ENCODE measurements at places on chromosomes 16 and 17.

DNA sequence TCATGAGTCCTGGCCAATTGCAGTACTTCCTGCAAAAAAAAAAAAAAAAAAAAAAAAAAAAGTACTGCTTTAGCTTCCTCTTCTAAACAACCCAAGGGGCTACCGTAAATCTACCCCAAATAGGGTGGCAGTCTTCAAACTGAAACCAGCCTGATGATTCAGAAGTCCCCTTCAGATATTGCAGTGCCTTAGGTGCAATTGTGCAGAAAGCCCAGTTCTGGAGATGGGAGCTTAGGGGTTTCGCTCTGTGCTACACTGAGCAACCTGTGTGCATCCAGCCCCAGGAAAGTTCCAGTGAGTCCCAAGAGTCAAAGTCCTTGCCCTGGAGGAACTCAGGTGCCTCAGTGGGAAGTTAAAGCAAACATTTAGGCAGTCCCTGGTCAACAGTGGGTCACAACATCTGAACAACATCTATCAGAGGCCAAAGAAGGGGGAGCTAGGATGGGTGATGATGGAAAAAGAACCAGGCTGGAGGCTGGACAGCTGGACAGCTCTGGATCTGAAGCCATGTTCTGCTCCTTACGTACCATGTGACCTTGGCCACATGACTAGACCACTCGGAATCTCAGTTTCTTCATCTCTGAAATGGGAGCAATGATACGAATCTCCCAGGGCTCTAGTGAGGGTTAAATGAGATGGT, 6.7 kb upstream of the CIITA start:
- DNase-seq: no peak

DNA sequence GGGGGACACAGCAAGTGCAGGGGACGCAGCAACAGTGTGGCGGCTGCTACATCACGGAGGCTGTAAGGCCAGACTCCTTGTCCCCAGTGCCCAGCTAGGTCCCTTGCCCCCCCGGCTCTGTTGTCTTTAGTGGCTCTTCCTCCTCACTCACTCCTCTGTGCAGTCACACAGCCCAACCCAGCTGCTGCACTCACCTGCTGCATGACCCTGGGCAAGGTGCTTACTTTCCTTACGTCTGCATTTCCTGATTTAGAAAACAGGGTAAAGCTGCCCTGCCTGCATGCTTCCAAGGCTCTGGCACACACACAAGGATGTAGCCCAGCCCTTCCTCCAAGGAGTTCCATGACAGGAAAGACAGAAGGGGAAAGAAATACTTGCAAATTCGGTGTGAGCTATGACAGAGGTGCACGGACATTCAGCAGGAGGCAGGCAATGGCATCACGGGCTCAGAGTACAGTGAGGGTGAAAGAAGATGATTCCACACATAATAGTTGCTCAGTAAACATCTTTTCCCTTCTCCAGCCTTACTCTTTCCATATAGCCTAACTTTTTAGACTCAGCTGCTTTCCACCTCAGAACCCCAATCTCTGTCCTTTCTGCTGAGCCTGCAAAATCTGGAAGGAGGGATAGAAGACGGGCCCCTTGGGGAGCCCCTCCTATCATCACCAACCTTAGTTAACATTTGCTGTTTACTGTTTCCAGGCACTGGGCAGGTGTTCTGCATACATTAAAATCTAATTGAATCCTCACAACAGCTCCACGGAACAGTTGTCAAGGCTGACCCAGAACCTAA, 150.9 kb downstream of the MRM1 start:
- no peak for DNase-seq

GRCh38 chr17:15468126-15468525, 705 bp upstream of the CDRT4 start:
- DNase-seq: no peak

- DNase-seq: no peak
Measured at GRCh38 chr17:46841561-46842379, 9.6 kb upstream of the WNT9B start.

DNA sequence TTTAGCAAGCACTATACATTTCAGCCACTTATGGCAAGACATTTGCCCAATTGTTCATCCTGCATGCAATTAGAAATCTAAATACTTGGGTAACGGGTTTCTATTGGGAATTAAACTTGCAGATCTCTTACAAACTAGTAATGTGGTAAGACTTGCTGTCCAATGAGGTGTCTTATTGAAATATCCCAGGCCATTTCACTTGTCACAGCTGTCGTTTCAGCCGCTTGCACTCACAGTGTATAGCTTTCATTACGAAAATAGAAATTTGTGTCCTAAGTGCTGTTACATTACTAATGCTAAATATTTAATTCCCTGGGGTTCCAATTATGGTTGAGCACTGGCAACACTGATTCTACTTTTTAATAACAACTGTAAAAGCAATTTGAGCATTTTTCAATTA, 40.3 kb upstream of the IRX5 start:
- no peak for DNase-seq

GRCh38 chr16:70470927-70471341, 16.5 kb downstream of the FCSK start:
- DNase-seq: no peak

DNA sequence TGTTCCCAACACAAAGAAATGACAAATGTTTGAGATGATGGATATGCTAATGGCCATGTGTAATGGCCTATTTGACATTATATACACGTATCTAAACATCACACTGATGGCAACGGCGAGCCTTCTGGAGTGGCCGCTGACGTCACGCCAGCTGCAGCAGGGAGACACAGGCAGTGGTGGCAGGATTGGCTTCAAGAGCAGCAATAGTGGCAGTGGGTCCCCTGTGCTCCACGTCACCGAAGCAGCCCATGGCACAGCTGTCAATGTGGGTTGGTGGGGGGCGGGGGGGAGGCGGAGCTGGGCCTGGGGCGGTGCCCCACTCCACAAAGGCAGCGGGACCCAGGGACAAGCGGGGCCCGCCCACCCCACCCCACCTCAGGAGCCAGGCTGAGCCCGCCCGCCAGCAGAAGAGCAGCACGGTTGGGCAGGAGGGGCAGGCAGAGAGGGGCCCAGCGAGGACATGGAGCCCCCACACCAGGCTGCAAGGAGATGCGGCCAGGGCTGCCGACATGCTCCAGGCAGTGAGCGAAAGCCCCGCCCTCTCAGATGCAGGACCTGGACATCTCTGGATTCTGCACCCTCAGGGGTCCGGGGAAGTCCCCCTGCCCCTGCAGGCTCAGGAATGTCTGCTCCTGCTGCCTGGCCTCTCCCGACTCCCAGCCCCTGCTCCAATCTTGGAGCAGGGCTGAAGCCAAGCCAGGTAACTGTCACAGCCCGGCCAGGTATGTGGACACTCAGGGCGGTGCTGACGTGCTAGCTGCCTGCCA, 64.6 kb downstream of the USP32 start:
- no peak for DNase-seq

- no peak for DNase-seq
Measured at GRCh38 chr17:76246080-76247066, 6.1 kb upstream of the RNF157 start.

GRCh38 chr17:42247734-42248133, 28.5 kb downstream of the STAT5B start:
- no peak for DNase-seq

GRCh38 chr16:77387815-77388209, 47.0 kb downstream of the ADAMTS18 start:
- DNase-seq: no peak

- DNase-seq: no peak
Measured at GRCh38 chr17:63567229-63567628, 17.0 kb downstream of the DCAF7 start.

- DNase-seq: peak; percentile 39
Measured at GRCh38 chr16:80084614-80085013, 456.2 kb upstream of the DYNLRB2 start.

- no peak for DNase-seq
Measured at GRCh38 chr16:678858-679813, 1.1 kb upstream of the STUB1 start.

- DNase-seq: no peak
Measured at GRCh38 chr16:21224800-21225199, 8.7 kb upstream of the ANKS4B start.

- DNase-seq: no peak
Measured at GRCh38 chr17:76032073-76032779, 5.1 kb upstream of the EVPL start.

- DNase-seq: no peak
Measured at GRCh38 chr16:86798247-86799041, 220.1 kb downstream of the FOXL1 start.

- DNase-seq: no peak
Measured at GRCh38 chr16:19804538-19805323, 79.9 kb downstream of the GPRC5B start.

GRCh38 chr17:46817151-46817900, 1.2 kb downstream of the WNT3 start:
- no peak for DNase-seq
